Chondrocyte (in vitro differentiated cells): ENCODE measurements at places on chromosomes 6 and 20. TPM values are rescaled to one million over a fixed set of nuclear protein-coding genes. Genes with fewer than 3 reads are reported as not detected.
A peak's percentile ranks its signal among the peaks of the same experiment; 100 is the strongest.

Gene DCDC2
- 0.15 to 0.30 TPM in 2 of 3 replicates, not detected in the other for total RNA-seq

DNA sequence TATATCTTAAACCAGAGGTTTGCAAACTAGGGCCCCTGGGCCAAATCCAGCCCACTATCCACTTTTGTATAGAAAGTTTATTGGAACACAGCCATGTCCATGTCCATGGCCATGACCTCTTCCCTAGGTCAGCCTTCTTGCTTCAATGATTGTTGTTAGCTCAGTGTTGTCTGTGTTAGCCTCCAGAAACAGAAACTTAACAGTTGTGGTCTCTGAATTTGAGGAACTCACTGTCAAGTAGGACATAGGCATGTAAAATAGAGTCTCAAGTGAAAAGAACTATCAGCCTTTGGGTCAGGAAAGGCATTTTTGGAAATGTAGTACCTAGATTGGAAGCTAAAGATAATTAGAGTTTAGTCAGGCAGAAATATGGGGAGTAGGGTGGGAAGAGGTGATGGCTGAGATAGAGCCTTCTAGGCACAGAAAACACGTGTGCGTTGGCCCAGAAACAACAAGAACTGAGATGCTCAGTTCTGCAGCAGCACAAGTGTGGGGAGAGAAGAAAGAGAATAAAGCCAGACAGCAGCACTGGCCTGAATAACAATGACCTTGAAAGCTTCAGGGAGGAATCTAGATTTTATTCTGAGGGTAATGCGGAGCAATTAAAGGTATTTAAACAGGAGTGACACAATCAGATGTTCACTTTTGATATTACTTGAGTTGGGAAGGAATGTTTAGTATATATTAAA lies 87.0 kb upstream of the OLIG3 start:
- H3K4me1 ChIP-seq: no peaks in the 10 kb centered on the region
- no peaks in the 10 kb centered on the region for H3K36me3 ChIP-seq
- H3K27ac ChIP-seq: no peak overlapping the region
- peaks cover 16% of the 10 kb centered on the region for H3K27me3 ChIP-seq
- no peak overlapping the region for H3K4me3 ChIP-seq

- no peaks in the 10 kb centered on the region for H3K27me3 ChIP-seq
- peaks cover 21% of the 10 kb centered on the region for H3K36me3 ChIP-seq
- H3K4me1 ChIP-seq: peaks cover 64% of the 10 kb centered on the region
- peak overlapping the region; percentile 93 for H3K27ac ChIP-seq
- no peak for DNase-seq
- H3K4me3 ChIP-seq: no peak overlapping the region
These were observed 74.1 kb upstream of the SLC4A11 start for GRCh38 chr20:3312940-3313682.

GRCh38 chr6:17907406-17908229 lies 79.8 kb downstream of the KIF13A start:
- no peaks in the 10 kb centered on the region for H3K27me3 ChIP-seq
- H3K27ac ChIP-seq: peak overlapping the region; percentile 81
- DNase-seq: no peak

Gene PSORS1C2
- total RNA-seq: not detected in 3 replicates

- no peaks in the 10 kb centered on the region for H3K36me3 ChIP-seq
- peaks cover 4% of the 10 kb centered on the region for H3K27me3 ChIP-seq
- no peak for DNase-seq
- no peak overlapping the region for H3K27ac ChIP-seq
These were observed 646.5 kb downstream of the TENT5A start for GRCh38 chr6:81105998-81106397.

- peaks cover 17% of the 10 kb centered on the region for H3K36me3 ChIP-seq
- H3K4me3 ChIP-seq: no peak overlapping the region
- H3K4me1 ChIP-seq: peaks cover 22% of the 10 kb centered on the region
- peak overlapping the region; percentile 49 for H3K27ac ChIP-seq
- DNase-seq: no peak
These were observed 14.0 kb downstream of the STK38 start for GRCh38 chr6:36533321-36533720.

- no peaks in the 10 kb centered on the region for H3K36me3 ChIP-seq
- no peaks in the 10 kb centered on the region for H3K27me3 ChIP-seq
- H3K4me1 ChIP-seq: peaks cover 43% of the 10 kb centered on the region
- no peak for DNase-seq
These were observed 349.3 kb downstream of the SOX4 start for GRCh38 chr6:21942897-21943296.

- peak overlapping the region; percentile 49 for H3K4me3 ChIP-seq
- no peak overlapping the region for H3K27ac ChIP-seq
- DNase-seq: no peak
- peaks cover 10% of the 10 kb centered on the region for H3K36me3 ChIP-seq
- H3K27me3 ChIP-seq: peaks cover 40% of the 10 kb centered on the region
These were observed 508 bp upstream of the METTL24 start for GRCh38 chr6:110358553-110359160.

DNA sequence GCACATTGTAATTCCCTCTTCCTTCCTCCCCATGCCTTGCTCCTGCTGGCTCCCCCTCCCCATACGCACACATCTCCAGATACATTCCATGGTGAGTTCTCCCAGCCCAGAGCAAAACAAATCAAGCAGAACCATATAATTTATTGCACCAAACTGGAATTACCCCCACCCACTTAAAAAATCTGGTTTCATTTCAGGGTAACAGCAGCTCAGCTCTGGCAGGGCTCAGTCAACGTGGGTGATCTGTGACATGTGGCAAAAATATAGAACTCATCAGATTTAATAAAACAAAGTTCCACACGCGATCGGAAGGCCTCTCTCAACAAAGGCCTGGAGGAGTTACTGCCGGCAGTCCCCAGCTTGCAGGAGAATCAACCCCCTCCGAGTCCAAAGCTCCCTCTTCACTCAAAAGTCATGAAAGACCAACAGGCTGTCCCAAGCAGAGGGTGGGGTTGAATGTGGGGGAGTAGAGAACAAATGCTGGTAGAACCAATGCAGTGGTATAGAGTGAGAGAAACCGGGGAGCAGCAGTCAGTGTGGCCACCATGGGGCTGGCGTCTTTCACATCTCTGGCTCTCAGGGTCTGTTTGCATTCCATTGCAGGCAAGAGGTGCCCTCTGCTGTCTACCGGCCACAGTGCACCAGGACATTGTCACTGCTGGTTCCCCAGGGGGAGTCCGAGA lies 323.3 kb upstream of the NT5E start:
- no peak for DNase-seq
- no peak overlapping the region for H3K4me3 ChIP-seq
- H3K36me3 ChIP-seq: no peaks in the 10 kb centered on the region
- H3K27me3 ChIP-seq: peaks cover 22% of the 10 kb centered on the region

DNA sequence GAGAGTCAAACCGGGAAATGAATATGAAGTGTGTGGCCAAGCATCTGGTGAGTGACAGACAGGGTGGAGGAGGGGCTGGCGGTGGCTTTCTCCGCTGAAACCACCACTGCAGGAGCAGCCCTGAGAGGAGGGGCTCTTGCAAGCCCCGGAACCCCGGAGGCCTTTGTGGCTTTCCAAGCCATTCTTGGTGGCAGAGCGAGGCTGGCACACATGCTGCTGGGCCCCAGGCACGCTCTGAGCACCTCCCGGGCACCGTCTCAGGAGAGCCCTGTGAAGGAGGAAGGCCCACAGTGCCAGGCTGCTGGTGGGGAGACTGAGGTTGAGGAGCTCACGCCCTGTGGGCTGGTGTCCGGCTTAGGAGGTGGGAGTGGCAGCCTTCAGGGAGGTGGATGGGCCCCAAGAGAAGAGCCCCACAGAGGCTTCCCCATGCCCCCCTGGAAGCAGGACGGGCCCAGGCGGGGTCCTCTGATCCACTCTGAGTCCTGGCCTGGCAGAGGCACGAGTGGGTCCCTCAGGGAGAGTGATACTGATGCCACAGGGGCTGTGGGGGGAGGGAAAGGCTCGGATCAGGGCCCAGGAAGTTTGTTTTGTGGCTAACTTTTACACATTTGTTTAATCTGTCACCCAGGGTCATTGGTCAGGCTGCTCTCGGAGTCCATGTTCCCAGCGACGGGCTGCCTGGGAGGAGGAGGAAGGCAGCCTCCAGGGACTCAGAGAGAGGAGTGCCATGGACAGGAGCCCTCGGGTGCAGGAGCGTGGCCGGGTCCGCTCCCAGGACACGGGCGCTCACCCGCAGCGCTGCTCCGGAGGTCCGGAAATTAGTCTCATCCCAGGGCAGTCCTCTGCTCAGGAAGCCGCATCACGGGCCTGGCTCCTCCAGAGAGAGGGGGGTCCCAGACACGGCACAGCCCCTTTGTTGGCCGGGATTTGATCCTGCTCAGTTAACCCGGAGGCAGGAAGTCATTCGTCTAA lies 170.7 kb downstream of the ERMARD start:
- peaks cover 7% of the 10 kb centered on the region for H3K27me3 ChIP-seq
- H3K27ac ChIP-seq: no peak overlapping the region
- H3K4me3 ChIP-seq: no peak overlapping the region
- DNase-seq: peak; percentile 80
- H3K36me3 ChIP-seq: no peaks in the 10 kb centered on the region
- H3K4me1 ChIP-seq: no peaks in the 10 kb centered on the region

Gene SLC26A8
- total RNA-seq: 0.15 TPM in 1 of 3 replicates, not detected in the others

Gene DLL1
- 0.35 to 0.82 TPM (median 0.41 TPM) in 3 replicates for total RNA-seq

DNA sequence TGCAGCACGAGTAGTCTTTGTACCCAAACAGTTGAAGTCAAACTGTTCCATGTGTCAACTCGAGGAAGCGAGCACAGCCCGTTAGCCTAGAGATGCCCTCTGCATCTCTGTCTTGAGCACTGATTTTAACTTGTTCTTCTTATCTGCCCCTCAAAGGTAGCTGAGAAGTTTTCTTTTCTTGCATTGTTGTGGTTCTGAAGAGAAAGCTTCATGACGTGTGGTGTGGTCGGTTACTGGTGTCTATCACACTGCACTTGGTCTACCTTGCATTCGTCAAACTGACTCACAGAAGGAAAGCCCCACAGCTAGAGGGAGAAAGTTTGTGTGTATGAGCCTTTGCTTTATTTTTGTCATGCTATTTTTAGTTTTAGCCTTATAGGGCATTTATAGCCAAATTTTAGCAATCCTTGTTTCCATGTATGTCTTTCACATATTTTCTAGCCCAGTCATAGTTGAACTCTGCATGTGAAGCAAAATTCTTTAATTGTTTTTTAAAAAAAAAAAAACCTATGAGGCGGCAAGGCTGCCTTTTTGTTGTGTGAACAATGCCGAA lies 115.1 kb downstream of the JAG1 start:
- peaks cover 75% of the 10 kb centered on the region for H3K4me1 ChIP-seq
- peak overlapping the region; percentile 89 for H3K27ac ChIP-seq
- DNase-seq: no peak
- H3K27me3 ChIP-seq: no peaks in the 10 kb centered on the region

Gene JARID2
- 7.7 to 10.2 TPM (median 9.9 TPM) in 3 replicates for total RNA-seq

- H3K27ac ChIP-seq: no peak overlapping the region
- H3K4me3 ChIP-seq: no peak overlapping the region
- H3K4me1 ChIP-seq: peaks cover 3% of the 10 kb centered on the region
- H3K27me3 ChIP-seq: peaks cover 18% of the 10 kb centered on the region
These were observed 174.7 kb downstream of the BMP7 start for GRCh38 chr20:57091748-57092111.

DNA sequence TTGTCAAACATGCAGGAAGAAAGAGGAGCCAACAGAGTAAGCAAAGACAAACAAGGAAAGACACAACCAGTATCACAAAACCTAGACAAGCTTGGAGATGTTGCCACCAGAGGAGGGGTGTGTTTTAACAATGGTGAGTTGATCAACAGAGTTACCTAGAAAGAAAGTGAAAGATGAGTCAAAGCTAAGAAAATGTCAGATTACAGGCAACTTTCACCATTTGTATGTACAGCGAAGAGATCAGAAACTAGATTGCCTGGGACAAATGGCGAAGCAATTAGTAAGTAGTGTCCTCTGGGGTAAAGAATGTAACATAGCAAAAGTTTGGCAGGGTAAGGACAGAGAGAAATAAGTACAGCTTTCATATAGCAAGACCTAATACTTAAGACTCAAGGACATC lies 51.6 kb upstream of the POU3F2 start:
- no peak for DNase-seq
- peaks cover 5% of the 10 kb centered on the region for H3K4me1 ChIP-seq
- H3K4me3 ChIP-seq: no peak overlapping the region
- H3K36me3 ChIP-seq: no peaks in the 10 kb centered on the region

Gene CYP39A1
- 0.31 to 0.62 TPM in 2 of 3 replicates, not detected in the other for total RNA-seq

DNA sequence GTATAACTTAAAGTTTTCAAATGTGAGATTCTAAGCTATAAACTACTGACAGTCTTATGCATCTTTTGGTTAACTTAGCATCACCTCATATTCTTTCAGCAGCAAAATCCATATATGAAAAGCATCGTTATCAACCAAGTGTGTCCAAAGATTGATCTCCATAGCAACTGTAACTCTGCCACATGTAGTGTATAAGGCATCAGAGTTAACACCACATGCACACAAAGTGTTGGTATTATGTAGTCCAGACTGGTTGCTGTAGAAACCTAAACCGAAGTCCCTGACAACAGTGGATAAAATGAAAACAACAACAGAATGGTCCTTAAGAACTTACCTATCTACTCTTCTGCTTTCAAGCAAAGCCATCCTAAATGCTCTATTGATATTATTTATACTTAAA lies 39.6 kb downstream of the PDSS2 start:
- H3K4me1 ChIP-seq: peaks cover 3% of the 10 kb centered on the region
- no peaks in the 10 kb centered on the region for H3K27me3 ChIP-seq
- H3K36me3 ChIP-seq: peaks cover 2% of the 10 kb centered on the region
- no peak overlapping the region for H3K4me3 ChIP-seq

Gene KHDRBS2
- not detected in 3 replicates for total RNA-seq

GRCh38 chr20:60058879-60059278 lies 100.7 kb downstream of the CDH26 start:
- no peaks in the 10 kb centered on the region for H3K36me3 ChIP-seq
- no peaks in the 10 kb centered on the region for H3K27me3 ChIP-seq
- H3K4me1 ChIP-seq: peaks cover 42% of the 10 kb centered on the region
- DNase-seq: no peak
- no peak overlapping the region for H3K4me3 ChIP-seq

Gene RSPH9
- total RNA-seq: 0.22 to 0.38 TPM (median 0.22 TPM) in 3 replicates

DNA sequence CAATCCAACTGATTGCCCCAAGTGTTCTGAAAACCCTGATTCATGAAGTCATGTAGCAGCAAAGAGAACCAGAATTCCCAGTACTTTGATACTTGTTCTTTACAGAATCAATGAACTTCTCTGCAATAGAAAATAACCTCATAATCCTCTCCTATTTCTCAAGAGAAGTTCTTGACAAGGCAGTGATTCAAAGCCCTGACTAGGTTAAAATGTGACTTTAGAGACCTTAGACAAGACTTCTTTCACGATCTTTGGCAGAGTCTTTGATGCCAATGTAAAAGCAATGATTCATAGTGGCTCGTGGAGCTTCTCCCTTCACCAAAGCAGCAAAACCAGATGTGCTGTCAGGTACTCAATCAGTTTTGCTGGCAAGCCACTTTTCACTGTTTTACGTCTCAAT lies 95.2 kb downstream of the CDK19 start:
- no peaks in the 10 kb centered on the region for H3K36me3 ChIP-seq
- no peak for DNase-seq
- no peak overlapping the region for H3K27ac ChIP-seq
- no peaks in the 10 kb centered on the region for H3K27me3 ChIP-seq

DNA sequence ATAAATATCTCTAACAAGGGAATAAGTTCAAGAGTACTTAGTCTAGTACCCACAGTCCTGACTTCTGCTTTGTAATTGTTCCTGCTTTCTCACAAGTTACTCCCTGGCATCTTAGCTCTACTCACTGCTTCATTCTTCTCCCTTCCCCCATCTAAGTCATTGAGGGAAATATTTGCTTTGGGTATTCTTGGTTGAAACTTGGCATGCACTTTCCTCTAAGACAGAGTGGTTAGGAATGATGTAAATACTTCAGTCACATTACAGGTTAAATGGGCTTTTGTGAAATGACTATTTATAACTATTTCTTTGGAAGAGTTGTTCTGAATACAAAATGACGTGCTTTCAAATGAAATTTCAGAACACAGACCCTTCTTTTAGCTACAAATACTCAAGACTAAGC lies 67.7 kb upstream of the PLEKHG1 start:
- H3K27ac ChIP-seq: no peak overlapping the region
- peaks cover 16% of the 10 kb centered on the region for H3K4me1 ChIP-seq
- H3K4me3 ChIP-seq: no peak overlapping the region
- no peak for DNase-seq
- no peaks in the 10 kb centered on the region for H3K27me3 ChIP-seq
